ENCODE measurements at places on chromosomes 16 and 17.

GRCh38 chr17:40536295-40537171, 28.7 kb downstream of the CCR7 start:
- no peak for DNase-seq

- no peak for DNase-seq
Measured at GRCh38 chr16:77897129-77897437, 108.7 kb downstream of the VAT1L start.

DNA sequence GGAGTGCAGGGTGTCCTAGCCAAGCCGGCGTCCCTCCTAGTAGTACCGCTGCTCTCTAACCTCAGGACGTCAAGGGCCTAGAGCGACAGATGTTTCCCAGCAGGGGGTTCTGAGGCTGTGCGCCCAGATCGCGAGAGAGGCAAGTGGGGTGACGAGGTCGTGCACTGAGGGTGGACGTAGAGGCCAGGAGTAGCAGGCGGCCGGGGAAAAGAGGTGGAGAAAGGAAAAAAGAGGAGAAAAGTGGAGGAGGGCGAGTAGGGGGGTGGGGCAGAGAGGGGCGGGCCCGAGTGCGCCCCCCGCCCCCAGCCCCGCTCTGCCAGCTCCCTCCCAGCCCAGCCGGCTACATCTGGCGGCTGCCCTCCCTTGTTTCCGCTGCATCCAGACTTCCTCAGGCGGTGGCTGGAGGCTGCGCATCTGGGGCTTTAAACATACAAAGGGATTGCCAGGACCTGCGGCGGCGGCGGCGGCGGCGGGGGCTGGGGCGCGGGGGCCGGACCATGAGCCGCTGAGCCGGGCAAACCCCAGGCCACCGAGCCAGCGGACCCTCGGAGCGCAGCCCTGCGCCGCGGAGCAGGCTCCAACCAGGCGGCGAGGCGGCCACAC, at the start of gene MMP2:
TSS of gene MMP2 (plus strand) at position 372 of the 603 bp plus-strand sequence. CDS start 282 bp downstream, outside the sequence.
- no peak for DNase-seq

GRCh38 chr17:33049781-33050414, 58.3 kb downstream of the SPACA3 start:
- DNase-seq: no peak

GRCh38 chr16:72836985-72837384, 210.9 kb downstream of the ZFHX3 start:
- DNase-seq: no peak

GRCh38 chr16:25593260-25593659, 98.5 kb upstream of the HS3ST4 start:
- DNase-seq: no peak

GRCh38 chr17:28641579-28641978, 3.4 kb downstream of the BLTP2 start:
- DNase-seq: no peak

Data from activated CD8-positive, alpha-beta memory T cell treated with anti-CD3 and anti-CD28 coated beads for 4 hours (primary cell).